ENCODE measurements at places on chromosomes 11 and 22.

DNA sequence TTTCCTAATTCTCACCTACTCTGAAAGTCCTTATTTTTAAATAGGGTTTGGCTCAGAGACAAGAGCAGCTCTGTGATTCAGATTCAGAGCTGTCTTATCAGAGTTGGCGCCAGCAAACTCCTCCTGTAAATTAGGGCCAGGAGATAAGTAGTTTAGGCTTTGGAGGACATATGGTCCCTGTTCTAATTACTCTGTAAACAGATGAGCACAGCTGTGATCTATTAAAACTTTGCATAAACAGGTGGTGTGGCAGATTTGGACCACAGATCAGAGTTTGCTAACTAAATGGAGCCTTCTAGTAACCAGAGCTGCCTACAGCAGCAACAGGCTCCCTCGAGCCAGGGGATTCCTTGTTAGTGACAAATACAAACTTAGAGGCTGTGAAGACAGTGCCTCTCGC lies 27.9 kb downstream of the YPEL1 start:
- no peak for DNase-seq

- DNase-seq, result no peak
Observed at GRCh38 chr11:102391549-102392237, 44.7 kb downstream of the BIRC2 start.

GRCh38 chr11:123437236-123437979 lies 7.3 kb downstream of the GRAMD1B start:
- DNase-seq, result no peak

DNA sequence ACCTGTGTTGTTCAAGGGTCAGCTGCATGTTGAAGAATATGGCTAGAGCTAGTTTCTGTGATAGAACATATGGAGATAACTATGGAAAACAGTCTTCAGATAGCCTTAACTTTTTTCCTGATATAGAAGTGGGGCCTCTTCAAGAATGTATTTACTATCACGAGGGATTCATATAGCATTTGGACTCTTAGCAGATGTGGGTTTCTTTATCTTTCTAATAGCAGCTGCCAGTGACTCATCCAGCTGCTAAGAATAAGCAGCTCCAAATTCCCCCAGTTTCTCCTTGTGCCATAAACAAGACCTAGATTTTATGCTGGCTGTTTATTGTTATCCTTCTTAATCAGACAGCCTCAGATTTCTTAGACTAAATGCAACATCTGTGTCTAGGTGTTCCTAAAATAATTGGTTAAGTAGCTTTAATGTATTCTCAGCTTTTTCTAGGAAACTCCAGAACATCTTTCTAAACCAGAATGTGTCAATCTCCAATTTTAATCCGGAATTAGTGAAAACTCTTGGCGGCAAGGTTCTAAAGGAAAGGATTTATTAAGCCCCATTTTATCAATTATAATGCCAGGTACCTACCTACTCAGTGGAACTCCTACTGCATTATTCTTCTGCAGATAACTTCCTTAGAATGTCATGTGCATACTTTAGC lies 119.8 kb downstream of the CSTPP1 start:
- no peak for DNase-seq

GRCh38 chr11:11588243-11588642 lies 33.6 kb downstream of the GALNT18 start:
- DNase-seq, result no peak

- no peak for DNase-seq
Observed at GRCh38 chr22:45008186-45008681, 1.6 kb downstream of the PHF21B start.

GRCh38 chr11:69601011-69601975 lies 39.7 kb upstream of the CCND1 start:
- no peak for DNase-seq

- DNase-seq, result no peak
Observed at GRCh38 chr11:36447947-36448346, 62.1 kb downstream of the TRAF6 start.

GRCh38 chr22:50252082-50253045 lies 1.3 kb upstream of the HDAC10 start:
- DNase-seq, result peak; percentile 54

GRCh38 chr11:117807482-117808327 lies 10.7 kb upstream of the DSCAML1 start:
- peak; percentile 49 for DNase-seq

DNA sequence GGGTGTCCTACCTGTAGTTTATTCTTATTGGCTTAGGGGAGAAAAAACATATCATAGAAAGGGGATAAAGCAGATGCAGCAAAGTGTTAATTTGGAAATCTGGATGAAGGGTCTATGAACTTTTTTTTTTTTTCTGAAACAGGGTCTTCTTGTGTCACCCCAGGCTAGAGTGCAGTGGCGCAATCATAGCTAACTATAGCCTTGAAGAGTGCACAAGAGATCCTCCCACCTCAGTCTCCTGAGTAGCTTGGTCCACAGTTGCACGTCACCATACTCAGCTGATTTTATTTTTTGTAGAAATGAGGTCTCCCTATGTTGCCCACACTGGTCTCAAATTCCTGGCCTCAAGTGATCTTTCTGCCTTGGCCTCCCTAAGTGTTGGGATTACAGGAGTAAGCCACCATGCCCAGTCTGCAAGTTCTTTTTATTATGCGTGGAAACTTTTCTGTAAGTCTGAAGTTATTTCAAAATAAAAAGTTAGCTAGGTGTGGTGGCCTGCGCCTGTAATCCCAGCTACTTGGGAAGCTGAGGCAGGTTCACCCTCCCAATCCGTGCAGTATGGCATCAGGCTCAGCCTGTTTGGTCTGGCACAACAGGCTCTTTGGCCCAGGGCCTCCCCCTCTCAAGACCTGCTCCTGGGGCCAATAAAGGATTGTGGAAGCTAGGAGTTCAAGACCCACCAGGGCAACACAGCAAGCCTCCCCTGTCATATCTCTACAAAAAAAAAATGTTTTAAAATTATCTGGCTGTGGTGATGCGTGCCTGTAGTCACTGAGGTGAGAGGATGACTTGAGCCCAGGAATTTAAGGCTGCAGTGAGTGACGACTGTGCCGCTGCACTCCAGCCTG lies 111.9 kb downstream of the MED15 start:
- no peak for DNase-seq

DNA sequence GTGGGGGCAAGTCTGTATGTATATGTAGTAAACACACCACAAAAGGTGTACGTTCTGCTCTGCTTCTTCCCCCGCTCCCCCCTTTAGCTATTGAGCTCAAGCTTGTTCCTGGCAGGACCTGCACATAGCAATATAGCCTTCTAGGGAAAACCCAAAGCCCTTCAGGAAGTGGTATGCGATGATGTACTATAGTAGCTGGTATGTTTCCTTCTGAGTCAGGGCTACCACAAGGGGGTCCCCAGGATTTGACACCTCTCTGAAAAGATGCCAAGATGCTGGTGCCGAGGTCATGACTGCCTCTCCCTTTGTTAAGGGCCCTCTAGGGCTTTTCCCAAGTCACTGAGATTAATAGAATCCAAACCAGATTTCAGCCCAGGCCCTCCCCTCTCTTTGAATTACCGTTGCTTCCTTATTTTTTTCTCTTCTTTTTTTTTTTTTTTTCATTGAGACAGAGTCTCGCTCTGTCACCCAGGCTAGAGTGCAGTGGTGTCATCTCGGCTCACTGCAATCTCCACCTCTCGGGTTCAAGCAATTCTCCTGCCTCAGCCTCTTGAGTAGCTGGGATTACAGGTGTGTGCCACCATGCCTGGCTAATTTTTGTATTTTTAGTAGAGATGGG lies 268.4 kb downstream of the ETS1 start:
- peak; percentile 46 for DNase-seq

DNA sequence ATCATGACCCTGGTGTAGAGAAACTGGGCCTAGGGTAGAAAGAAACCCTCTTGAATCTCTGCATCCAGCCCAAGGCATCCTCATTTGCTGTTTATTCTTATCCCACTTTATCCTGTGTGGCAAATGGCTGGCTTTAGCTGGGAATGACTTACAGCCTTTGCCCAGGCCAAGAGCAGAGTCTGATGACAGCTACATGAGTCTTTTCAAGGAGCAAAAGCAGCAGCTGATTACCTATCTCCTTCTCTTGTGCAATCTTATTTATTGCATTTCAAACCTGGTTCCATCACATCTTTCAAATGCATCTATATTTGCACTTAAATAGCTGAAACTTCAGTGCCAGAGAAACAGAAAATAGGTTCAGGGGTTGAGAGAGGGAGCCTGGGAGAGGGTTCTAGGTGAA lies 26.1 kb downstream of the SYT13 start:
- no peak for DNase-seq

DNA sequence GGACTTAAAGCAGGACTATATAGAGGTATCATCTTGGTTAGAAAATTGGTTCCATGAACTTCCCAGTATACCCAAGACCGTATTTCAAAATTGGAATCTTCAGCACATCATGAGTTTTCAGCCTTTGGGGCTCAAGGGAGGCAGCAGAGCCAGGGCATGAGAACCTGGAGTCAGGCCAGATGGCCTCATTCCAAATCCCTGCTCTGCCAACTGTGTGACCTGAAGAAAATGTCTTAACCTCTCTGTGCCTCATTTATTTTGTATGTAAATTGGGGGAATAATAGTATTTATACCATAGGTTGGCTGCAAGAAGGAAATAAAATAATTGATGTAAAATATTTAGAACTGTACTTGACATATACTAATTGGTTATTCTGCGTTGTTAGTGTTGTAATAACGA lies 987.6 kb downstream of the TBC1D22A start:
- no peak for DNase-seq

DNA sequence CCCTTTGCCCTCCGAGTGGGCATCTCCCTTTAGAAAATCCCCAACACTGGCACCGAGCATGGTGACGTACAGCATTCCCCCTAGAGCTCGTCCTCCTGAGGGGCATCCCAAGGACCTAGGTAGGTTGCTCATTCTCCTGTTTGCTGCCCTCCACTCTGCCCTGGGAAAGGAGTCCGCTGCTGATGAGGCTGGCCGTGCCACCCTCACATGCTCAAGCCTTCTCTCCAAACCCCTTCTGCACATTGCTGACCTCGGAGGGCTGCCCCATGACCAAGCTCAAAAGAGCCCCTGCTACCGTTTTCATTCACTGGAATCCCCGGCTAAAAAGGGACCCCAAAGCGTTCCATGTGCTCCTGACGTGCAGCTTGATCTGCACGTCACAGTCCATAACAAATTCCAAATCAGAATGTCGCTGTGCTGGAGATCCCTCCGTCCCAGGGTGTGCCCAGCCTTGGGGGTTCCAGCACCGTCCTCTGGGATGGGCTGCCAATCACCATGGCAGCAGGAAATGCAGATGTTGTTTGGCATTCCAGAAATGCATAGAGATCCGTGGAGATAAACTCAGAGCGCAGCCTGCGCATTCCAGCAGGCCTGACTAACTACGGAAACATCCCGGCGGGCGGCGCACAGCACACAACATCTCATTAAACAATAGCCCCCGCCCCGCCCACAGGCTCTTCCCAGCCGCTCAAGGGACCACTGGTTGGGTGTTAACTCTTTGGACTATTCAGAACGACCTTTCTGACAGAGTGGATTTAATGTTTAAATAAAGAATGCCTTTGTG lies 26.3 kb upstream of the GNB1L start:
- DNase-seq, result no peak

GRCh38 chr11:69106031-69106811 lies 49.5 kb upstream of the SMIM38 start:
- no peak for DNase-seq

GRCh38 chr22:37266581-37267134 lies 15.7 kb upstream of the CYTH4 start:
- DNase-seq, result no peak

- DNase-seq, result no peak
Observed at GRCh38 chr11:133816146-133816870, 29.0 kb downstream of the SPATA19 start.

DNA sequence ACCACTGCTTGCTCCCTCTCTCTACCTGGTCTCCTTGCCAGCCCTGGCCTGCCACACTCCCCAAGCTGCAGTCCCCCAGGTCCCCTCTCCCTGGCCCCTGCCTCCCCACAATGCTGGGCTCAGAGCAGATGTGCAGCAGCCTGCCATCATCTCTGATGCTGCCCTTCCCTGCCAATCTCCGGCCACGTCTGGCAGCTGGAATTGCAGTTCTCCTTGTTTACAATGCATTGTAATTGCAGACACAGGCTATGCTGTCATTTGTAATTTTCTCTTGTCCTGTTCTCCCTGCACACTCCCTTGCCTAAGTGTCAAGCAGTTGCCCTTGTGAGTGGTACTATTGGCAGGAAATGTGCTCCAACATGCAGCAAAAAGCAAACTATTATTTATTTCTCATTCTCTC lies 222.3 kb downstream of the NTM start:
- DNase-seq, result no peak
